ENCODE measurements at places on chromosomes 2 and 18.

DNA sequence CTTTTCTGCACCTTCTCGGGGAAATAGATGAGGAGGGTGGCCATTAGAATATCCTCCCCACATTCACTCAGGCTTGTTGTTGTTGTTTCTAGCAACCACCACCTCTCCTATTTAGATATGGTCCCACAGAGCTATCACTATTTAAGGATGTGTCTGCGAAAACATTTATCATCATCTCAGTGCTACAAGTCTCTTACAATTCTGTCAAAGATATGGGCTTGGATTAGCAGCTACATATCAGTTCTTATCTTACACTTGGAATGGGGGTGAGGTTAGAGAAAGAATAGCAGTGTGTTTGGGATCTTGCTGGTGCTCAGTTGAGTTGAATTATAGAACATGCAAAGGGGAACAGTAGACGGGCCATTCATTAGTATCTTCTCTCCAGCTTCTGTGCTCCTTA lies 546.1 kb downstream of the PARD3B start:
- no peak for DNase-seq

DNA sequence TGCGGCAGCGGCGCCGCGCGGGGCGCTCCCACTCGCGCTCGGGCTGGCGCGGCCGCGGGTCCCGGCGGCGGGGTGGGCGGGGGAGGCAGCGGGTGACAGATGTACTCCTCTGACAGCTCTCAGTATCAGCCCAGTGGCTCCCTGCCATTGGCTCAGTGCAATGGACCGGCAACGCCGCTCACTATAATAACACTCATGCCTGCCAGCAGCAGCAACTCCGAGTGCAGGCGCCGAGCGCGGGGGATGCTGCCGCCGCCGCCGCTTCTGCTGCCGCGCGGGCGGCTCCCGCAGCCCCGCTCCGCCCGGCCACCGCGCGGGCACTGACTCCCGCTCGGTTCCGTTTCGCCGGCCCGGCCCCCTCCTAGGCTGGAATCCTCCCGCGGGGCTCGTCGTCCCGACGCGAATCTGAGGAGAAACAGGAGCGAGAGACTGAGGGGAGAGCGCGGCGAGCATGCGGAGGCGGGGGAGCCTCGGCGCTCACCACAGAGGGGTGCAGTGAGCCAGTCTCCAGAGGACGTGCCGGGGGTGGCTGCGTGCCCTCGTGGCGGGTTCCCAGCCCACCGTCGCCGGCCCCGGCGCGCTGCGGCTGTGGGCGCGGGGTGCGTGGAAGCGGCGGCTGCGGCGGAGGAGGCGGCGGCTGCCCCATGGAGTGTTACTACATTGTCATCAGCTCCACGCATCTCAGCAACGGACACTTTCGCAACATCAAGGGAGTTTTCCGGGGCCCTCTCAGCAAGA lies at the start of gene ZNF804A:
Gene ZNF804A, plus strand, starts transcription at position 214 of the 738 bp plus-strand sequence. Its CDS starts 431 bp downstream, at position 645.
- peak; percentile 21 for DNase-seq

DNA sequence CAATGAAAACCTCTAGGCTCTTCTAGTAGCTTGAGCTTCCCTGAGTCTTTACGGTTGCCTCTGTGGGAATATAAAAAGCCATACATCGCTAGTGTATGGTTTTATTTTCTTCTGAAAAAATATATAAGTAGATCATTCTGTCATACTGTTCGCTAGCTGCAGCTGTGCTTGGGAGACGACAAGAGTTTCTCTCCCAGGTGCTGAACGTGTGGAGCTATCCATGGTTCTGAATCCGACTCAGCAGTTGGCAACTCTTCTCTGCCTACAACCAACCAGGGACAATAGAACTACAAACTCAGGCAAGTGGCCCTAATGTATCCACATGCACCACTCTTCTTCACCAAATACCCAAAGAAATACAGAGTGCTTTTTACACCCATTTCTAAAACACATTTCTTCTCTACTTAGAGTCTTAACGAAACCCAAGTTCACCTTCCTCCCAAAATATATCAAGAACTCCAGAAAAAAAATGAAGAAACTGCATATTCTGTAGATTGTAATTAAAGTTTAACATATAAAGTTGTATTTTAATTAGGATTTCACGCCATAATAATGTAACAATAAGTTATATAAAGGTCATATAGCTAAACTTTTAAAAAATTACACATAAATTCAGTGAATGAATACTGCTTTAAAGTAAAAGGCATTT lies 2.2 kb upstream of the KCNH7 start:
- peak; percentile 13 for DNase-seq

GRCh38 chr2:216504376-216504762 lies 5.7 kb downstream of the RPL37A start:
- DNase-seq = no peak

GRCh38 chr2:98148595-98149332 lies 61.8 kb downstream of the VWA3B start:
- no peak for DNase-seq

GRCh38 chr2:118056165-118056534 lies 32.1 kb upstream of the INSIG2 start:
- DNase-seq = no peak

DNA sequence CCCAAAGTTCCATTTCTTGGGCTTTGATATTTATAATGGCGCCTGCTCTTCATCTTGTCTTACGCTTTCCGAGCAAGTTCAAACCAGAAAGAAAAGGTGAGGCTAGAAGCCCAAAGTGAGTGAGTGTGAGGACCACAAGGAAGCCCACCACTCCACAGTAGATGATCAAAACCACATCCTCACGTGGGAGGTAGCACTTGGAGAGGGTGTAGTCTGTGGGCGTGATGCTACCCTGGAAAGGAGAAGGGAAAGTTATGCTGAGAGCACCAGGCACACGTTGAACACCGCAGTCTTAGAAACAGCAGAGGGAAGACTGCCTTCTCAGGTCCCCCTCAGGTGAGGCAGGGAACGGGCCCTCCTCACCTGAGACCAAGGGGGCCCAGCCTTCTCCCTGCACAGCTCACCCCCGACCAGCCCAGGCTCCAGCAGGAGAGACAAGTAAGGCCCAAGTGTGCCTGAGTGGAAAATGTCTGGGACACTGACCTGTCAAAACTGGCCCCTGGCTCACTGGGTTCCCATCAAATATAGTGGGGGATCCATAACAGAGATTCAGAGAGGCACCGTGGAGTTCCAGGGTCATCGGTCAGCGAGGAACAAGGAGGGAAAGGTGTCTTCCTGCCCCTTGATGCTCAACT lies 23.6 kb downstream of the MPPE1 start:
- DNase-seq = no peak
